ENCODE measurements at places on chromosomes 3 and 15.

DNA sequence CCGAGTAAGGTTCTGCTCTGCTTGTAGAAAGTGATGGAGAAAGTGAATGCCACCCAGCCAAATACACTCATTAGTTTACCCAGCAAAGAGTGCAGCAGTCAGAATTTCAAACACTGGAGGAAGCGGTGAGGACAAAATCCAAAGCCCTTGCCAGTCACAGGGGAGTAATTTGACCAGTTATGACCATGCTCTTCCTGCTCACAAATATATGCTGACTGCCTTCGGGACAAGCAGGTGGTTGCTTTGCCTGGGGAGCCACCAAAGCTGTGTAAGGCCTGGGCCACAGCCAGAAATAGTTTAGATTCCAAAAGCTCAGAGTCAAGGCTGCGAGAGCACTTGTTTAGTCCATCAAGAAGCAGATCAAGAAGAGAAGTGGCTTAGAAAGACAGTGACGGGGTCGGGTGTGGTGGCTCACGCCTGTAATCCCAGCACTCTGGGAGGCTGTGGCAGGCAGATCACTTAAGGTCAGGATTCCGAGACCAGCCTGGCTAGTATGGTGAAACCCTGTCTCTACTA lies 51.0 kb upstream of the ATP13A3 start:
- no peak for DNase-seq

GRCh38 chr3:125374501-125374995 lies 577 bp downstream of the ZNF148 start:
- DNase-seq = no peak

DNA sequence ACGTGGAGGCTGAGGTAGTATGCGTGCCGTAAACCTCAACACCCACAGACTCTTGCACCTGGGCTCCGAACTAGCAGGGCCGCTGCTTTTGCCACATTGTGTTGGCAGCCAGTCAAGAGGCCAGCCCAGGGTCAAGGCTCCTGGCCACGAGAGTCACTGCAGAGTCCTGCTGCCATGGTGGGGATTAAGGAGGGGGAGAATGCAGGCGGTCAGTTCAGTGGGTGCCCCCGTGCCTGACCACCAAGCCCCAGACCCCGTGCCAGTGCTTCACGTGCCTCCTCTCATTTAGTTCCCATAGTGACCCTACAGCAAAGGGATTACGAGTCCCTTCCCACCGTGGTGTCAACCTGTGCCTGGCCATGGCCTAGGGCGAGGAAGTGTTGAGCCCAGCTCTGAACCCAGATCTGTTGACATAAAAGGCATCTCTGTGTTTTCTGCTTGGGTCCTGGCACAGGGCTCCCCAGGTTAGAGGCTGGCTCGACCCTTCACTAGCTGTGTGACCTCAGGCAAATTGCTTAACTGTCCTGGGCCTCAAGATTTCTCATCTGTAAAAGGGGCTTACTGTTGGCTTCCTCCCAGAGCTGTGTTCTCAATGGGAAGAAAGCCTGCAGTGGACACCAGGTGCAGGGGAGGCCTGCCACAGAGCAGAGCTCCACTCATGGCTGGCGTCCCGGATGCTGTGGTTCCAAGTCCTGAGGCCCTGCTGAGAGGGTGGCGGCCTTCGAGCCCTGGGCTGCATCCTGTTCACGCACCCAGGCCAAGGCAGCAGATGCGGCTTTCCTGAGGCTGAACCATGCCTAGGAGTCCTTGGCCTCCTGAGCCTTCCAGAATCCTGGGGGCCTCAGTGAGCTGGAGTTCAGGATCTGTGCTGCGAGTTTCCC lies 32.8 kb downstream of the FBLN2 start:
- no peak for DNase-seq

- DNase-seq = no peak
Observed at GRCh38 chr3:188452158-188452772, 298.3 kb downstream of the LPP start.

- no peak for DNase-seq
Observed at GRCh38 chr3:73141525-73141924, 80.1 kb downstream of the EBLN2 start.

GRCh38 chr3:15108082-15108545 lies 9.2 kb upstream of the RBSN start:
- peak; percentile 92 for DNase-seq

All from mesenteric fat pad (tissue), 1 donor.